ENCODE measurements at places on chromosomes 7 and 10.

DNA sequence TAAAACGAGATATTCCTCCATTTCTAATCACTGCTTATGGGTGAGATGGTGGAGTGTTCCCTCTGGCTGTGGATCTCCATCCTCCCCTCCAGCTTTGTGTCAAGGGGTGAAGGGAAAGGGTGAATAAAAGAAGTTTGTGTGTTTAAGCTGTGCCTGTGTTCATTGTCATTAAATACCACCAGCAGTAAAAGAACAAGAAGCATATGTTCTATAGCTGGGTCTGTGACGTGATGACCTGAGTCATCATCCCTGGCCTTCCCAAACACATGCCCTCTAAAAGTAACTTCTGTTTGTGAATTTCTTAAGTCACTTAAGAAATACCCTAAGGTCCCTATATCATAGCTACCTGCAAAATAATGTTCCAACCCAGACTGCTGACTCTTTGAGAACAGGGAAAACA, 104.9 kb downstream of the PPP1R17 start:
- DNase-seq: no peak

DNA sequence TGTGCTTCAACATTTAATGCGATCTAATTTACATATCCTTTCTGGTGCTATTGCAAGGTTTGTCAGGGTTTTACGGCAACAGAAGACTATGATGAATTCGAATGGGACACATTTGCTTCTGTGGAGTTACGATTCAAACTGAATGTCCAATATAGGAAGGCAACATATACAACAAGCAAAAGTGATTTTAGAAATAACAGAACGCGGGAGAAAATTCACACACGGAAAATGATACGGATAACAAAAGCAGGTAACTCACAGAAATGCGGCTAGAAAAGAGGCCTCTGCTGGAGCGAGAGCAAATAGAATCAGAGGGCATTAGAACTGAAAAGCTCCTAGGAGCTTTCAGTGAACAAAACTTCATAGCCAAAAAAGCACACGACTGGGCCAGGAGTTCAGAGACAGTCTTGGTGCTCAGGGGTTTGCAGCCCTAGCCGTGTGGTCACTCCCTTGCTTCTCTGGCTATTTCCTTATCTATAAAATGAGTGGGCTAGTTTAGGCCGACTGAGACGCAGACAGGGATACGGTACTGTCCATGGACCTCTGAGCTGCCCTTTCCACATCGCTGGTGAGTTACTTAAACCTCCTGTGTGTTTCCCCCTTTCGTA, 557 bp upstream of the TAX1BP1 start:
- DNase-seq: no peak

DNA sequence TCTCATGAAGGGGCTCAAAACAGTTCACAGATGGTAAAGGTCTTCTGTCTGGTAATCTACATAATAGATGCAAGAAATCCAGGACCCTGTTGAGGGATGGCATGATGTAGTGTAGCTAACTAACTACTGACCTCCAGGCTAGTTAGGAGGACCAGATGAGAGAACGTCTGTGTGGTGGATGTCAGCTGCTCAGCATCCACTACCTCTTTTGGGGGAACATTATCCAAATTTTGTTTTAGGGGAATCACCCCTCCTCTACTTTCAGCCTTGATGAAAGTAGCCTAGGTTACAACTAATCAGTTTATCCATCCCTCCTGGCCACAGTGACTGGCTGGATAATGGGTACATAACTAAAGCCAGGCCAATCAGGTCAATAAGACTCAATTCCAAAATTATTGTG, 246.0 kb downstream of the RNLS start:
- DNase-seq: no peak

- no peak for DNase-seq
Measured at GRCh38 chr7:24760968-24761367, 3.7 kb upstream of the GSDME start.

- DNase-seq: no peak
Measured at GRCh38 chr7:94350734-94351133, 44.0 kb upstream of the COL1A2 start.

DNA sequence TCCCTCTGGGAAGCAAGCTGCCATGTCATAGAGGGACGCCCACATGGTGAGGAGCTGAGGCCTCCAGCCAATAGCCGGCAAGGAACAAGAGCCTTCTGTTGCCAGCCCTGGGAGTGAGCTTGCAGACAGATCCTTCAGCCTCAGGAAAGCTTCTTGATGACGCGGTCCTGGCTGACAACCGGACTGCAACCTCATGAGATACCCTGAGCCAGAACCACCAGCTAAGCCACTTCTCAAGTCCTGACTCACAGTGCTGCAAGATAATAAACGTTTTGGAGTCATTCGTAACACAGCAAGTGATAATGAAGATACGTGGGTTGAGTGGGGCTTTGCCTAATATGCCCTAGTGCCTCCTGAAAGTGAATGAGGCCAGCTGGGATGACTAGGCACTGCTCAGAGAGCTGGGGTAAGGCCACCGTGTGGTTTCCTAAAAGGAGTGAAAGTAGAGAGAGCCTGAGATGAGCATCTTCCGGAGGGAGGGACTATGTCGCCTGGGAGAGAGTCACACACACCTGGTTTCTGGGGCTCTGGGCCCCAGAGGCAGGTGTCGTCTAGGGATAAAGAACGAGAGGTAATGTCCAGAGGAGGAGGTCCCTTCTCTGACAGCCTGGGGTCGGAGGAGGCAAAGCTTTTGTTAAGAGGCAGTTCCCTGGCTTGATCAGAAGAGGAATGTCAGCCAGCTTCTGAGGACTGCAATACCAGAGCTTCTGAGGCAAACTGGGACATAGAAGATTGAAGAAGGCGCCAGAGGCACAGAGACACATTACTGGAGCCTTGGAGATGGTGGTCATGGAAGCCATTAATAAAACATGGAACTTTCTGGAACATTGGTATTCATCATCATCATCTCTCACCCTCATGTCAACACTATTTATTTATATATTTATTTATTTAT, 53.6 kb downstream of the PYROXD2 start:
- no peak for DNase-seq

All from CD4-positive, alpha-beta T cell treated with Interleukin-10 for 1 hour (primary cell).